Right atrium auricular region (tissue), 2 donors: ENCODE measurements at places on chromosomes 2 and 18. TPM values are rescaled to one million over a fixed set of nuclear protein-coding genes. Genes with fewer than 3 reads are reported as not detected.
A peak's percentile ranks its signal among the peaks of the same experiment; 100 is the strongest.

The APCDD1 gene
- total RNA-seq: 73.2 TPM

The TMEM178A gene
- 4.3 TPM for total RNA-seq

The EMILIN2 gene
- 6.9 TPM for total RNA-seq

The FAM124B gene
- total RNA-seq: 1.3 TPM

- no peak for DNase-seq
These were observed 174.9 kb downstream of the ETAA1 start for GRCh38 chr2:67571785-67572718.

DNA sequence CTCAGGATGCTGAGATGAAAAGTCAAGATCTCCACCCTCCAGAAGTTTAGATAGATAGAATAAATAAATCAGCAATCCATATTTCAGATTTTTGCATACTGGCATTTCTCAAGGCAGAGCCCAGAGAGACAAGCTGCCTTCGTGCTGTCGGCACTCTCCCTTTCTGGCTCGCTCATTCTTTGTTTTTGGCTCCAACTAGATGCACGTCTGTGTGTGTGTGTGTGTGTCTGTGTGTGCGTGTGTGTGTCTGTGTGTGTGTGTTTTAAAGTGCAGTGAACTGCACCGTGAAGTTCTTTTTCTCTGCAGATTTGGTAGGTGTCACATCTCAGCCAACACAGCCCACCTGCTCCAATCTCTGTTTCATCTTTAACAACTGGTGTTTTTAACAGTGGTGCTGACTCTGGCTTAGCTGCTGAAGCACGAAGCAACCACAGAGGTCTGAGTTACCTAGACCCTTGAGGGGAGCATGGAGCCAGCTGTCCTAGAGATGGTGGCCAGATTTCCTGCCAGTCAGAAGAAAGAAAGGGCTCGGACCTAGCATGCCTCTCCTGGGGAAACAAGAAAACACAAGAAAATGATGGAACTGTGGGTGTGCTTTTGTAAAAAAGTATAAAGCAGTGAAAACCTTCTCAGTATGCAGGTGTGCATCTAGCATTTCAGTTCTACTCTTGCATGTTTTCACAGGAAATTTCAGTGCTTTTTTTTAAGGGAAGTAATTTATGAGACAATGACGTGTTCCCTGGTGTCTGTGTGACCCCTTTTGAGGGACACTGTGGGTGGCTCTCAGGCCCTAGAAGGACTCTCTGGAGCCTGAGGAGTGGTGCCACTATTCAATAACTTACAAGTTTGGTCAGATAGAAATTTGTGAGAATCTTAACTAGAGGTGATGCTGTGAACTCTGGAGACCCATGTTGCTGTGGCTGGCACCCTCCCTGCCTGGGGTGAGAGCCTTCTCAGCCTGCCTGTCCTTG is 364.3 kb downstream of the RNF144A start:
- DNase-seq: no peak

- no peak for DNase-seq
These were observed 158.1 kb downstream of the GALR1 start for GRCh38 chr18:77407733-77408132.

The C2orf92 gene
- total RNA-seq: 3.1 TPM

GRCh38 chr18:39205565-39206195 is 1640.1 kb upstream of the CELF4 start:
- DNase-seq: no peak

GRCh38 chr2:16821692-16822091 is 156.1 kb upstream of the CYRIA start:
- no peak for DNase-seq

DNA sequence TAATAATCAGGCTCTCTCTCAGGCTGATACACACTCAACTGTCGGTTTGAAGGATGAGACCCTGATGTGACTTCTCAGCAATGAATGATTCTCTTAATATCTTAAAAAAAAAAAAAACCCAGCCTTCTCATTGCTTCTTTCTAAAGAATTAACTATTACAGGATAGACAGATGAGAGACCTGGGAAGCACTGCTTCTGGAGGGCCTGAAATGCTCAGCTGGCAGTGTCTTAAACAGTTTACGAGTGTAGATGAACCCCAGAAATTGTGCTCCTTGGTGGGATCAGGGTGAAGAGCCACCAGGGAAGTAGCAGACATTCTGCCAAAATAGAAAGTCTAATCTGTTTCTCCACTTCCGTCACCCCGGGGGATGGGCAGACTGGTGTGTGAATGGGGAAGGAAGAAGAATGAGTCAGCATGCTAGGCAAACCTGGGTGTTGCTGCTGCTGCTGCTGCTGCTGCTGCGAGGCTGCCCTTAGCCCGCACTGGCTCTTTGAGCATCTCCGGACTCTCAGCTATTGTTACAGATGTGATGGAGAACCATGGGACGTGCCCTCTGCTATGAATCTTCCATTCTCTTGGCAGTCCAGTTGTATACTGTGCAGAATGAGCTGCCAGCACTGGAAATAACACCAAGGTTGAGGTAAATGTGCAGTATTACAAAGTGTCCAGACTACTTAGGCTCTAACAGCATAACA is 158.4 kb downstream of the SETBP1 start:
- peak; percentile 75 for DNase-seq

- DNase-seq: no peak
These were observed 21.9 kb downstream of the SOCS6 start for GRCh38 chr18:70310560-70311320.

DNA sequence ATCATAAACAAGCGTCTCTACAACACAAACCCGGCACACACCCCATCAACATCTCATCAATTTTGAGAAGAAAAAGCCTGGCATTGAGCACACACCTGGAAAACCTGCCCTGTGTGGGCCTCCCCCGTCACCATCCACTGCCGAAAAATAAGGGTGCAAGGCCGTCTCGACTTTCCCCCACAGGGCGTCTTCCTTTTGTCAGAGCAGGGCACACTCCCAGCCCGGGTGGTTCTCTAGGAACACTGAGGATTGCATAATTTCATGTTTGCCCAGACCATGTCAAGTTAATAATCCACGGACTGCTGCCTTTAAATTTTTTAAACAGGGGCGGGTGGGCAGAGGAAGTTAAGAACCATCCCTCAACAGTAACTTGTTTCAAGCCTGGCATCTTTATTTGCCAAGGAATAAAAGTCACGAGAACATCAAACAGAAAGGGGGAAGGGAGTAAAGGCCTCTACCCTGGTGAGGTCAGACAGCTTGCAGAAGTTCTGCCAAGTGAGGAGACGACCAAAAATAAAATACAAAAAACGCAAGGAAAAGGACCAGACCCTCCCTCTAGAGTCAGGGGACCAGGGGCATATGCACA is 2.1 kb downstream of the TFCP2L1 start:
- no peak for DNase-seq

DNA sequence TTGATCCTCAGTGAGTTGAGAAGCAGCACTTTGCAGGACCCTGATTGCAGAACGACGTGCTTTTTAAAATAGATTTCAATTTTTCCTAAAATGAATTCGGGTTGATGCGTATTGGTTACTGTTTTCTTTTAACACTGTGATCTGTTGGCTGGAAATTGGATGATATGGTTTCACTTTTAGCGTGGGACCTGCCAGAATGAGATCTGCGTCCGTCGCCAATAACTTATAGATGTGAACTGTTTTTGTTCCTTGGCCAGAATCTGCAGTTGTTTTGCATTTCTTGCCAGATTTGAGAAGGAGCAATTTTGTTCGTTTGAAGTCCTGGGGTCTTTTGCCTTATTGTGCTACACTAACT is 703 bp downstream of the UGGT1 start:
- no peak for DNase-seq

DNA sequence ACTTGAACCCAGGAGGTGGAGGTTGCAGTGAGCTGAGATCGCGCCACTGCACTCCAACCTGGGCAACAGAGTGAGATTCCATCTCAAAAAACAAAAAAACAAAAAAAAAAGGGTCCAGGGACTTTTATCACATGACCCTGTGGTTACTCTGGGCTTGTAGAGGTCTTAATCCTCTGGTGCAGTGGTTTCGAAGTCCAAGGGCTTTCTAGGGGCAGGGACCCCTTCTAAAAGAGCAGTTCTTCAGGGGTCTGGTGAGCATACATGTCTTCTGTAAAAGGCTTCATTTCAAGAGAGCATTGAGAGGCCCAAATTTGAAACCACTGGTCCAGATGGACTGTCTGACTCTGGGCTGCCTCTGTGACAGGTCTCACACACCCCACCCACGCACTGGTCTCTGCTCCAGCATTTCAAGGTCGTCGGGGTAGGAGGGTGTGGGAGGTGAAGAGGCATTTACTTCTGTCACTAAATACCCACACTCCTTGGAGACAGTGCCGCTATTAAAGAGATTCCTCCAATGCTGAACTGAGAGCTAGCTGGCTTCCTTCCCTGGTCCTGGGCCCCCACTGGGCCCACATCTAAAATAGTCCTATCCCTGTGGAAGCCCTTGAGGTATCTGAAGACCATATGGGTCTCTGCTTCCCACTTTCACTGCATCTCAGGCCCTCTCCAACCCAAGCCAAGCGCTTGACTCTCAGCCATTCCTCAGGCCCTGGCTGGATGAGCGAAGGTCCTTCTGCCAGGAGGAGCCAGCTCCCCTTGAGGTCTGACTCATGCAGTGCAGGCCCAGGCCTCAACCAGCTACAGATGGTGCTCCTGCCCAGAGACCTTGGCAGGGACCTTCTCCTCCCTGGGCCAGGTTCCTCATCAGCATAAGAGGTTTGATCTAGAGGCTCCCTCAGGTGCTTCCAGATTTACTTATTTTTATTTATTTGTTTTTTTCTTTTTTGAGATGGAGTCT is 44.8 kb downstream of the PAX8 start:
- no peak for DNase-seq
